ACHN (cell line): ENCODE measurements at places on chromosomes 7 and 10.
A peak's percentile ranks its signal among the peaks of the same experiment; 100 is the strongest.

GRCh38 chr10:133403784-133404183 lies 9.8 kb downstream of the MTG1 start:
- DNase-seq = no peak

GRCh38 chr10:103958996-103959395 lies 7.9 kb upstream of the SLK start:
- DNase-seq = no peak

DNA sequence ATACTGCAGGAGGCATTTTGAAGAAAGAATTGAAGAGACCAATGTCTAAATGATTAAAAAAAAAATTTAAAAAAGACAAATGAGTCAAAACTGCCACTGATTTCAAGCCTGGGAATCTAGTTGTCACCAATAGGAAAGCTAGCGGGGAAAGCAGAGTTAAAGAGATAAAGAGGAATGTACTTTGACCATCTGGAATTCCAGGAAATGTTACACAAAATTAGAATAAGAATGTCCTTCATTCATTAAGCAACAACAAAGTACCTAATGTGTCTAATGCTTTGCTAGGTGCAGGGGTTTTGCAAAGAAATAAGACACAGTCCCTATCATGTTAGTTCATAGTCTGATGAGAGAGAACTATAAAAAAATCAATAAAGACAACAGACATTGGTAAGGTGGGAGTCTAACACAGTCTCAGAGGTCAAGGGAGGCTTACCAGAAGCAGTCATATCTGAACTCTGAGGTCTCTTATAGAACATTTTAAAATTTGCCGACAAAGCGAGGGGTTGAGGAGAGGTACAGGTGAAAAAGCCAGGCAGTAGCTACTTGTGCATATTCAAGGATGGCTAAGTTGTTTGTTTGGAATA lies 8.8 kb upstream of the TYSND1 start:
- no peak for DNase-seq

DNA sequence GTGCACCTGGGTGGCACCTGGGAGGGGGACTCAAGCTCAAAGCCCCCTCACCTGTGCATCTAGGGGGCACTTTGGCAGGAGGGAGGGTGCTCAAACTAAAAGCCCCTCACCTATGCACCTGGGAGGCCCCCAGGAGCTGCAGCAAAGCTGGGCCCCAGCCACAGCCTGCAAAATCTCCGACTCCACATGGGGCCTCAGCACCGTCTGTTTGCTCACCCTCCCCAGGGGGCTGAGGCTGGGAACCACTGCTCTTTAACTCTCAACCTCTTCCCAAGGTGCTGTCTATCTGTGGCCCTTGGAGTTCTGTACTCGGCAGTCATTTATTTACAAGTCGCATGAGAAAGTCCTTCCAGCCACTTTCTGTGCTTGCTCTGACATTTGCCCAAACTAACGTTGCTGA lies 458.4 kb downstream of the DNAJB6 start:
- no peak for DNase-seq

DNA sequence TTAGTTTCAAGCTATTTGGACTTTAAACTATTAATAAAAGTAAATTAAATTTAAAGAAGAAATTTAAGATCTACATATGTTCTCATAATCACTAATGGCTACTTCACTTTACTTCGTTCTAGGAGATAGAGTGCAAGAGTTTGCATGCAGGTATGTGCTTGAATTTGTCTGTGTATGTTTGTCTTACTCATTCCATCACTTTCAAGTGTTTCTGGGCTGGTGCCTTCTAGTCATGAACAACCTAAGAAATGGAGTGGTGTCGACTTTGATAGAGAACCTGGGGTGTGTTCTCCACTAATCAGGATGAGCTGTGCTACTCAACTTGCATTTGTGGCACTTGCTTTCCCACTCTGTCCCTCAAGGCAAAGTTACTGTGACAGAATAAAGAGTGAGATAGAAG lies 169.9 kb downstream of the KCND2 start:
- DNase-seq = no peak

DNA sequence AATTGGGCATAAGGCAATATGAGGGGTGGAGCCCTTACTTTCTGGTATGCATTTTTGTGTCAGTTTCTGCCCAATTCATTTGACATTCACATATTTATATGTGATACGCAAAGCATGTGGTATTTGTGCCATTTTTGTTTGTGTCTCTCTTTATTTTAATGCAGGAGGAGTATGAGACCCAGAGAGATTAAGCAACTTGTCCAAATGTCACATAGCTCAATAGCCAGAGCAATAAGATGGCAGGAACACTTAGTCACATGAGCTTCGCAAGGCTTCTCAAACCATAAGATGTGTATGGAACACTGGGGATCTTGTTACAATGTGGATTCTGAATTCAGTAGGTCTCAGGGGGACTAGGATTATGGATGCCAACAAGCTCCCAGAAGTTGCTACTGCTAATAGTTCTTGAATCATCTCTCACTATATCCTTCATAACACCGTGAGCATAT lies 19.2 kb downstream of the MRLN start:
- no peak for DNase-seq

DNA sequence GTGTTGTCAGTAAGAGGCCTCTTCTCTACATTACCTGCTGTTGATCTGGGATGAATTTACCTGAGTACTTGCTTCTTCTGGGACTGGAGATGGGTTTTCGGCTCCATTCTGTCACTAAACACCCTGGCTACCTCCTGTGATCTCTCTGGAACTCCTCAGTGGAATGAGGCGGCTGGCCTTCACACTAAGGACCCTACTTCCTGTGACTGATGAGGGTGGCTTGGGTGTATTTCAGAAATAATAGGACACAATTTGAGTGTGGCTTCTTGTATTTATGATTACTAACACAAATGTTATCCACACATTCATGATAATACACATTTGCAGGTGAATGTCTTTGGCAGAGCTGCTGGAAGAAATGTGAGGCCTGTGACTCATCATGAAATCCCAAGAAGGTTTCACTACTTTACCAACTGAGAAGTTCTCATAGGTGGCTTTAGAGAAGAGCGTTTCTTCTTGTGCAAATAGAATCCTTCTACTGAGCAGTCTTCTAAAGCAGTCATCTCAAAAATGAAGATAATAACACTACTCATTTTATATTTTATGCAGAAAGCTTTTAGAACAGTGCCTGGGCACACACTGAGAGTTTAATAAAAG lies 21.3 kb upstream of the EVX1 start:
- no peak for DNase-seq

- DNase-seq = no peak
Observed at GRCh38 chr10:1120801-1121211, 64.6 kb downstream of the WDR37 start.

DNA sequence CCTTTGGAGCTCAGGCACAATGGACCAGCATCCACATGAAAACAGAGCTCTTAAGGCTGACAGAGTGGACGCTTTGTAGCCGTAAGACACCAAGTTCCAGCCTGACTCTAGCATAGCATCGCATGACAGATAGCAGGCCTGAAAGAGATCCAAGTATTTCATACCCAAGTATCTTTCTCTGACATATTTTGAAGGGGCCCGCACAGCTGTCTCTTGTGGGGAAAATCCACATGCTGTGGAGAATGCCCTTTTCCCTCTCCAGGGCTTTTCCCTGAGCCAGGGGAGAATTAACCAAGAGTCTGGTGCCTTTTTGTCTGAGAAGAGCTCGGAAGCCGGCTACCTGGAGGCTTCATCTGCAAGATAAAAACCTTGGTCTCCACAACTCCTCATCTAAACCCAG lies 51.0 kb downstream of the CFAP46 start:
- no peak for DNase-seq

DNA sequence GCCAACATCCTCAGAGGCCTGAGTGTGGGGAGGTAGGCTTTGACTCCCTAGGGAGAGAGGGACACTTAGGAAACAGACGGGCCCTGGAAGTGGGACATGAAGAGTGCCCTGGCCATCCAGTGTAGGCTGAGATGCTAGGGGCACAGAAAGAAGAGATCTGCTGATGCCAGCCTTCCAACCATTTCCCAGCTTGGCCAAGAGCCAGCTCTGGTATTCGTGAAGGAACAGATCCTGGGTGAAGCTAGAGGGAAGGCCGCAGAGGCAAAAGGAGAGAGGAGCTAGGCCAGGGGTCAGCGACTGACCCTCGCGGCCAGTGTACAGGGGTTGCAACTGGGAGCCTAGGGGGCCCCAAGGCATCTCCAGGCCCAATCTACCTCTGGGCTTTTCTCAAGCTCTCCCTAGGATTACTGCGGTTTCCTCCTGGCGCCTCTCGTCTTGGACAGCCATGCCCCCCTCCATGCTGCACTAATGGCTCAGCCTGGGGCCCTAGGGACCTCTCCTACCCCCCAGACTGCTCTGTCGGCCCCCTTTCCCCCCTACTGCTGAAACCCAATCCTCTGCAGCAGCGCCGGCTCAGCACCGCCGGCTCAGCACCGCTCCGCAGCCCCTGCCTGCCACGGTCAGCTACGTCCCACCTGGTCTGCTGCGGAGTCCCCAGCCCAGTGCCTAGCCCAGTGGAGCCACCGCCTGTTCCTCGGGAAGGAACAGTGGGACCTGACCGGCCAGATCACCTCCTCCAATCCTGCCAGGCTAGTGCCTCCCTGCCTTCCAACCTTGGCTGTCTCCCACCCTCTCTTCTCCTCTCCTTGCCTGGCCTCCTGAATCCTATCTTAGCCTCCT lies at the start of gene ASIC3:
Gene ASIC3, plus strand, starts transcription at position 556 of the 840 bp plus-strand sequence. CDS start 355 bp downstream, outside the sequence.
- no peak for DNase-seq

- DNase-seq = no peak
Observed at GRCh38 chr7:80039251-80039884, 95.3 kb upstream of the GNAI1 start.

GRCh38 chr10:131910663-131911314 lies 10.0 kb downstream of the PPP2R2D start:
- DNase-seq = no peak

DNA sequence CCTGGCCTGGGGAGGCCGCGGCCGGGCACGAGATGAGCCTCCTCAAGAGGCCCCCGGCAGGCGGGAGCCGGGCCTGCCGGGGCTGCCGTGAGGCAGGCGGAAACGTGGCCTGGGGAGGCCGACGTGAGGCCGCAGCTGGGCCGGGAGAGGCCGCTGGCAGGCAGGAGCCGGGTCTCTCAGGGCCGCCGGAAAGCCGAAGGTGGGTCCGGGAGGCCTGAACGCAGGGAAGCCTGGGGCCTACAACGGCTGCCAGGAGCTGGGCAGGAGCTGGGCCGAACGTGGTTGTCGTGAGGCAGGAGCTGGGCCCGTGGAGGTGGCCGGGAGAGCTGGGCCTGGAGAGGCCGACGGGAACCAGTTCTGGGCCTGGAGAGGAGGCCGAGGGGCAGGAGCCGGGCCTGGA lies 171.9 kb downstream of the TPST1 start:
- no peak for DNase-seq

DNA sequence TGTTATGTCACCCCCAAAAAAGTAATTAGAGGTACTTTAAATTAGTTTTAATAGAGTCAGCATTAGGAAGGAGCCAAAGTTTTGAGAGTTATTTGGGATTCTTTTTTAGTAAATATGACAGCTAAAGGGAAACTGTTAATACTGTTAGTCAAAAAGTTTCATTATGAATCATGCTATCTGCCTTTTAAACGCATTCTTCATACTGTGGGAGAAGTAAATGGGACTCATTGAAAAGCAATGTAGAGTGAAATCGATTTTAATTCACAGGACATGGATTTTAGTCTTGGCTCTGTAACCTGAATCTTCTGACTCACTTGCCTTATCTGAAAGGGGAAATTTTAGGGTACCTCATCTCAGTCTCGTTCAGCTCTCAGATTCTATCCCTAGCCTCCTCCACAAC lies 105.1 kb downstream of the AASS start:
- no peak for DNase-seq

- DNase-seq = no peak
Observed at GRCh38 chr10:73742454-73742734, 1.8 kb upstream of the SEC24C start.

DNA sequence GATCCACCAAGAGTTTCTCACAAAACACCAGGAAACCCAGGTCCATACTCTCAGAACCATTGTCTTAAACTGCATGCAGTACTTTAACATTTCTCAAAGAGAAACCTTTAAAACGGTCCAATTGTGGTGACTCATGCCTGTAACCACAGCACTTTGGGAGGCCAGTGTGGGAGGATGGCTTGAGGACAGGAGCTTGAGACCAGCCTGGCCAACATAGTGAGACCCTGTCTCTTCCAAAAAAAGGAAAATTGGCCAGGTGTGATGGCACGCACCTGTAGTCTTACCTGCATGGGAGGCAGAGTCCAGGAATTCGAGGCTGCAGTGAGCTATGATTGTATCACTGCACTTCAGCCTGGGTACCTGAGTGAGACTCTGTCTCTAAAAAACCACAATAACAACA lies 97.5 kb upstream of the OIT3 start:
- no peak for DNase-seq

DNA sequence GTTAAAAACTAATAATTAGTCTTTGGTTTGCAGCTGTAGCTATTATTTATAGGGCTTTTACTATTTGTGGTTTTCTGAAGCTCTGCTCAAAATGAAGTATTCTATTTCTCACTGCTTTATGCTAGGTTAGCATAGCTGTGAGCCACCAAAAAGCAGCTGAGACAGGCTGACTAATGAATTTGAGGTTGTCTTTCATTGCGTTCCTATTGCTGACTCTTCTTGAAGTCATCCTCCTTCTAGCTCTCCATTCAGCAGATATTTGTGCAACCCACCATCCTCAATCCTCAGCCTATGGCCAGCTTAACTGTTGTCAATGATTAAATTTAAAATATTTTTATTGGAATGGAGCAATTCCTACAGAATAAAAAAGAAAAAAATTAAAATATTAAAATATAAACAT lies 2.1 kb upstream of the RALA start:
- DNase-seq = peak; percentile 49

DNA sequence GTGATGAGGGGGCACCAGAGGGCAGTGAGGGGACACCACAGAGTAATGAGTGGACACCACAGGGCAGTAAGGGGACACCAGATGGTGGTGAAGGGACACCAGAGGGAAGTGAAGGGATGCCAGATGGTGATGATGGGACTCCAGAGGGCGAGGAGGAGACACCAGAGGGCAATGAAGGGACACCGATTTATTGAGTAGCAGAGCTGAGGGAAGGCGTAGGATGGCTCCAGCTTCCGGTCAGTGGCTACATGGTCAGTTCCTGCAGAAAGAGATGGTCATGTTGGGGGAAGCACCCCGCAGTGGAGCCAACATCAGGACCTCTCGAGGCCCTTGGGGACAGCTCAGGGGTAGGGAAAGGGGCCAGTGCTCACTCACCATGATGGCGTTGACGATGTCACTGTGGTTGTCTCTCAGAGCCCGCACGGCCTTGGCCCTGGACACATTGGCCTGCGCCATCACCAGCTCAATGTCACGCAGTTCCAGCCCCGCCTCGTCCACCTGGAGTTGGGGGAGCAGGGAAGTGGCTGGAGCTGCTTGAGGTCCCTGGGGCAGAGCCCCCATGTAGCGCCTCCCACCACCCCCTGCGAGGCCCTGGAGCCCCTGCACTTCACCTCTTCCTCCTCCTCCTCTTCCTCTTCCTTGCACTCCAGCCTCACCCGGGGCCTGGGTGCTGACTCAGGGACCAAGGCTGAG lies 8.4 kb downstream of the NACAD start:
- no peak for DNase-seq

GRCh38 chr10:98224509-98224908 lies 43.5 kb downstream of the LOXL4 start:
- DNase-seq = no peak

- DNase-seq = peak; percentile 22
Observed at GRCh38 chr7:30984359-30985107, 20.8 kb downstream of the GHRHR start.

- DNase-seq = no peak
Observed at GRCh38 chr7:47521011-47521795, 60.7 kb downstream of the TNS3 start.
